Bronchus fibroblast of lung (primary cell): ENCODE measurements at places on chromosomes 6 and 20. TPM values are rescaled to one million over a fixed set of nuclear protein-coding genes. Genes with fewer than 3 reads are reported as not detected.

FAM209B gene
- not detected in 2 replicates for total RNA-seq

HTR1E gene
- total RNA-seq, result not detected in 2 replicates

TEAD3 gene
- 27.9 and 31.8 TPM in 2 replicates for total RNA-seq

IL20RA gene
- total RNA-seq, result 0.17 and 0.45 TPM in 2 replicates

TMC2 gene
- total RNA-seq, result not detected in 2 replicates

PSORS1C1 gene
- under 0.01 and 0.15 TPM in 2 replicates for total RNA-seq

YIPF3 gene
- 110 and 117 TPM in 2 replicates for total RNA-seq

ZSCAN31 gene
- 0.84 and 0.89 TPM in 2 replicates for total RNA-seq

NT5E gene
- 157 and 162 TPM in 2 replicates for total RNA-seq

NNAT gene
- 32.0 and 41.7 TPM in 2 replicates for total RNA-seq

PRSS35 gene
- 2.7 and 3.0 TPM in 2 replicates for total RNA-seq

HM13 gene
- 70.8 and 89.3 TPM in 2 replicates for total RNA-seq

VSX1 gene
- not detected in 2 replicates for total RNA-seq

OR2J3 gene
- total RNA-seq, result not detected in 2 replicates

CAGE1 gene
- 0.17 TPM in 1 of 2 replicates, not detected in the other for total RNA-seq

KIFC1 gene
- total RNA-seq, result 75.8 and 81.9 TPM in 2 replicates

KIAA1755 gene
- total RNA-seq, result 0.89 and 1.5 TPM in 2 replicates

FANCE gene
- total RNA-seq, result 13.7 and 15.1 TPM in 2 replicates

SEL1L2 gene
- not detected in 2 replicates for total RNA-seq

PARD6B gene
- 0.15 and 0.17 TPM in 2 replicates for total RNA-seq
